CD14-positive monocyte (primary cell): ENCODE measurements at places on chromosomes 13 and 19. TPM values are rescaled to one million over a fixed set of nuclear protein-coding genes. Genes with fewer than 3 reads are reported as not detected.

GRCh38 chr13:48653472-48653939, at the start of gene CYSLTR2:
Gene CYSLTR2 (plus strand): TSS chr13:48653929. CDS start chr13:48706818, 52,889 bp downstream.
- peak within 1 kb of the TSS; percentile 91 for H3K4me3 ChIP-seq
- H3K4me1 ChIP-seq = peaks cover 57% of the 10 kb centered on the region
- H3K27ac ChIP-seq = peak within 1 kb of the TSS; percentile 95
- peak; percentile 96 for DNase-seq
- no peaks in the 10 kb centered on the region for H3K27me3 ChIP-seq
- H3K36me3 ChIP-seq = no peaks in the 10 kb centered on the region

DNA sequence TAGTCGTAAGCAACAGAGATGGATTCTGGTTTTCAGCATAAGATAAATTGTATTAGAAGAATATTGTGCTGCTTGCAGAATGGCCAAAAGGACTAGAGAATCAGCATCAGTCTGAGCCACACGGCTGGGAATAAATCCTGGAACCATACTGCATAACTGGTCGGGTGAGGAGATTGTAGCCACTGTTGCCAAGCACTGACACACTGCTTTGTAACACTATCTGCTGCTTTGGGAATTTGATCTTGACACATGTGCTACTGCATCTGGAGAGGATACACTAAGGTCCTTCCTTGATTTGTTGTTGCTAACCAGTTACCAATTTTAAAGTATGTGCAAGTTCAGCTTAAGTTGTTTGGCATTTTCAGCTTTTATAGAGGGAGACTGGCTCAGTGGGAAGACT, 1.9 kb downstream of the HNRNPA1L2 start:
- no peak overlapping the region for H3K4me3 ChIP-seq
- H3K36me3 ChIP-seq = peaks cover 42% of the 10 kb centered on the region
- no peaks in the 10 kb centered on the region for H3K4me1 ChIP-seq
- no peak for DNase-seq

DNA sequence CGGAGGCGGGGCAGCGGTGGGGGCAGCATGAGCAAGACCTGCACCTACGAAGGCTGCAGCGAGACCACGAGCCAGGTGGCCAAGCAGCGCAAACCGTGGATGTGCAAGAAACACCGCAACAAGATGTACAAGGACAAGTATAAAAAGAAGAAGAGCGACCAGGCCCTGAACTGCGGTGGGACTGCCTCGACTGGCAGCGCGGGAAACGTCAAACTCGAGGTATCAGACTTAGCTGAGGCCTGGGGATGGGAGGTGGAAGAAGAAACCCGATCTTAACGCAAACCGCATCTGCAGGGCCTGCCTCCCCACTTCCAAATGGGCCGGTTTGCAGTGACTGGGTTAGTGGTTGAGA, 693 bp downstream of the RFXAP start:
- H3K27me3 ChIP-seq = no peaks in the 10 kb centered on the region
- H3K27ac ChIP-seq = peak overlapping the region; percentile 81
- H3K4me1 ChIP-seq = peaks cover 24% of the 10 kb centered on the region
- DNase-seq = no peak

- H3K27ac ChIP-seq = no peak overlapping the region
- H3K27me3 ChIP-seq = no peaks in the 10 kb centered on the region
Measured at GRCh38 chr13:60143775-60144174, 20.0 kb downstream of the DIAPH3 start.

GRCh38 chr13:35881360-35881759, 249.8 kb downstream of the DCLK1 start:
- DNase-seq = no peak
- no peak overlapping the region for H3K27ac ChIP-seq
- H3K4me1 ChIP-seq = no peaks in the 10 kb centered on the region
- H3K4me3 ChIP-seq = no peak overlapping the region
- H3K36me3 ChIP-seq = no peaks in the 10 kb centered on the region

- H3K36me3 ChIP-seq = no peaks in the 10 kb centered on the region
- no peak for DNase-seq
- H3K4me1 ChIP-seq = no peaks in the 10 kb centered on the region
- no peak overlapping the region for H3K4me3 ChIP-seq
- no peaks in the 10 kb centered on the region for H3K27me3 ChIP-seq
- no peak overlapping the region for H3K27ac ChIP-seq
Measured at GRCh38 chr13:68851026-68851425, 1256.6 kb upstream of the ATXN8OS start.

DNA sequence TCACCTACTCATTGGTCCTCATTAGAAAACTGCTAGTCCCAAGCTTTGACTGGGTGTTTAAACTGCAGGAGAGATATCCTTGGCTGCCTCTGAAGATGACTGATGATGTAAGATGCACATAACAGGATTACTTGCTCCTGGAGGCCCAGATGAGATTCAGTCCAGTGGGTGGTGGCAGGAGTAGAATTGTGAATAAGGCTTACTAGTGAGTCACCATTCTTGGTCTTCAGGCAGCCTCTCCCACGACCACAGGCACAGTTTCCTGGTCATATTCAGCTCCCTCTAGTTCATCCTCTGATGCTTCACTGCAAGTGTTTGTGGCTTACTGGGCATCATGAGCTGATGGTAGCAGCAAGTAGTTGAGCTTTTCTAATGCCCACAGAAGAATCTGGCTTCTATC, 12.1 kb downstream of the SERTM1 start:
- no peak overlapping the region for H3K4me3 ChIP-seq
- H3K4me1 ChIP-seq = no peaks in the 10 kb centered on the region
- H3K36me3 ChIP-seq = no peaks in the 10 kb centered on the region
- H3K27ac ChIP-seq = no peak overlapping the region
- no peak for DNase-seq

DNA sequence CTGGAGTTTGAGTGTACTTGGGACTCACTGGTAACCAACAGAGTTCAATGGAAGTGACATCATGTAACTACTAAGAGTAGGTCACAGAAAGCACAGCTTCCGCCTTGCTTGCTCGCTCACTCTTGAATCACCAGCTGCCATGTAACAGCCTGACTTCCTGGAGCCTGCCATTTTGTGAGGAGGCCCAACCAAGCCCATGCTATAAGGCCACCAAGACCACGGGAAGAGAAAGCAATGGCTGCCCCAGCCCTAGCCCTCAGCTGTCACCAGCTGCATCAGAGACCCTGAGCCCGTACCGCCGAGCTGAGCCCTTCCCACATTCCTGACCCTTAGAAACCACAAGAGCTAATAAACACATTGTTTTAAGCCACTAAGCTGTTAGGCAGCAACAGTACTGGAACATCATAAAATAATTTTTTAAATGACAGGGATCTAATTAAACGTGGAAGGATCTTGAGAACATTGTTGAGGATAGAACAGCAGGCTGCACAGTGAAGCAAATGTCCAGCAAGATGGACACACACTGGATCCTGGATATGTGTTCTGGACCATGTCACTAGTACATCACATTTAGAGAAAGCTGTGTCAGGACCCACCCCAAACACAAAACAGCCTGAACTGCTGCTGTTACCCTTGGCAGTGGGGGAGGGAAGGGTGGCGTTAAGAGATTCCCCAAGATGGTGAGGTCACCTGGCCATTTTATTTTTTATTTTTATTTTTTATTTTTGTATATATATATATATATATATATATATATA, 21.7 kb upstream of the LDLR start:
- H3K27me3 ChIP-seq = no peaks in the 10 kb centered on the region
- DNase-seq = no peak
- no peak overlapping the region for H3K27ac ChIP-seq
- H3K36me3 ChIP-seq = no peaks in the 10 kb centered on the region

- H3K27ac ChIP-seq = no peak overlapping the region
- H3K4me3 ChIP-seq = no peak overlapping the region
- DNase-seq = no peak
- no peaks in the 10 kb centered on the region for H3K4me1 ChIP-seq
Measured at GRCh38 chr19:10677751-10678150, 23.5 kb upstream of the QTRT1 start.

ZNF180 gene
- 3.5 TPM for polyA plus RNA-seq

C13orf42 gene
- not detected in 2 replicates for polyA plus RNA-seq

DLL3 gene
- not detected for polyA plus RNA-seq

C1QTNF9B gene
- not detected for polyA plus RNA-seq

ZNF540 gene
- not detected for polyA plus RNA-seq

DCLK1 gene
- not detected in 2 replicates for polyA plus RNA-seq

VMAC gene
- 4.3 TPM for polyA plus RNA-seq

ZNF829 gene
- polyA plus RNA-seq = 0.14 TPM

NEK5 gene
- polyA plus RNA-seq = 0.07 TPM

NCAN gene
- not detected for polyA plus RNA-seq

FRY gene
- polyA plus RNA-seq = 3.9 TPM

CYP4F22 gene
- polyA plus RNA-seq = 0.08 TPM

KLC3 gene
- polyA plus RNA-seq = not detected

ZNF223 gene
- polyA plus RNA-seq = 1.1 TPM

NLRP4 gene
- not detected for polyA plus RNA-seq

TEX30 gene
- polyA plus RNA-seq = 11.3 TPM
